ENCODE measurements at places on chromosomes 3 and 15.

GRCh38 chr3:43038010-43038409 lies 58.9 kb downstream of the GASK1A start:
- no peak for DNase-seq

GRCh38 chr3:181629029-181629428 lies 82.7 kb upstream of the SOX2 start:
- DNase-seq: no peak

DNA sequence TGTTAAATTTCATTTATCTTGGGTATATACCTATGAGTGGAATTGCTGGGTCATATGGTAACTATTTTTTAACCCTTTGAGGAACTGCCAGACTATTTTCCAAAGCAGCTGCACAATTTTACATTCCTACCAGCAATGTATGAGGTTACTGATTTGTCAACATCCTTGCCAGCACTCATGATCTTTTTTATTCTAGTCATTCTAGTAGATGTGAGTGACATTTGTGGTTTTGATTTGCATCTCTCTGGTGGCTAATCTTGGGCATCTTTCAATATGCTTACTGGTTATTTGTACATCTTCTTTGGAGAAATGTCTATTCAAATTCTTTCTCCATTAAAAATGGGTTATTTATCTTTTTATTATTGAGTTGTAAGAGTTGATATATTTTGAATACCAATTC lies 21.3 kb upstream of the LRRC58 start:
- DNase-seq: no peak

- DNase-seq: no peak
Measured at GRCh38 chr15:41043276-41043951, 72.7 kb downstream of the INO80 start.

GRCh38 chr15:63056829-63057228 lies 14.3 kb downstream of the TPM1 start:
- no peak for DNase-seq
